ENCODE measurements at places on chromosomes 11 and 22.
A peak's percentile ranks its signal among the peaks of the same experiment; 100 is the strongest.

DNA sequence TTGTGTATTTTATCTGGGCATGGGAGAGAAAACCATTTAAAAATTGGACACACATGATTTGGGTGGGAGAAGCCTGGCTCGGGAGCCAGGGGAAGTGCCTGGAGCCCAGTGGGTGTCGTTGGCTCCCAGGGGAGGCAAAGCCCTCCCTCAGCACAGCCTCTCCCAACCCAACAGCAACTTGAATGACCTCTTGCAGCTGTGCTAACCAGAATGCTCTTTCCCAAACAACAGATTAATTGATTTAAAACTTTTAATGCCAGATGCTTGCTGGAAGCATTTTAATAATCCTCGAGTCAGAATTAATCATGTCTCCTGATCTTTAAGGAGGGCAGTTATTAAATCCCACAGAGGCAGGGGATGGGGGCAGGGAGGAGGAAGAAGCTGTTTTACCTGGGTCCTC, 401.6 kb downstream of the BUD13 start:
- no peak for DNase-seq

GRCh38 chr11:45473341-45473895, 187.3 kb upstream of the SYT13 start:
- no peak for DNase-seq

GRCh38 chr11:104275992-104276391, 112.0 kb upstream of the PDGFD start:
- DNase-seq, result no peak

DNA sequence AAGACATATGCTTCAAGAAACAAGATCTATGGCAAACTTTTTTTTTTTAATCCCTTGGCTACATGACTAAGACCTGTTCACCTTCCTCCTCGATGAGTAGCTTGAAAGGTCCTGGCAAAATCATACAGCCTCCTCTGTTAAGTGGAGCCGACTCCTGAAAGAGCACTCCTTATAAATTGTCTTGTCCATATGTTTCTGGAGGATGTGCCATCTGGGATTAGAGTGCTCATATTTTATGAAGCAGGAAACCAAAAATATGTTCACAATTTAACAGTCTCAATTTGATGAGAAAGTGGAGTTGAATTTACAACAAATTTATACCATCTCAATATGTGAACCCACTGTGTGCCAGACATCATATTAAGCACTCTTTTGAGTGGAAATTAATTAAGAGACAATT, 912.1 kb upstream of the FAT3 start:
- no peak for DNase-seq

DNA sequence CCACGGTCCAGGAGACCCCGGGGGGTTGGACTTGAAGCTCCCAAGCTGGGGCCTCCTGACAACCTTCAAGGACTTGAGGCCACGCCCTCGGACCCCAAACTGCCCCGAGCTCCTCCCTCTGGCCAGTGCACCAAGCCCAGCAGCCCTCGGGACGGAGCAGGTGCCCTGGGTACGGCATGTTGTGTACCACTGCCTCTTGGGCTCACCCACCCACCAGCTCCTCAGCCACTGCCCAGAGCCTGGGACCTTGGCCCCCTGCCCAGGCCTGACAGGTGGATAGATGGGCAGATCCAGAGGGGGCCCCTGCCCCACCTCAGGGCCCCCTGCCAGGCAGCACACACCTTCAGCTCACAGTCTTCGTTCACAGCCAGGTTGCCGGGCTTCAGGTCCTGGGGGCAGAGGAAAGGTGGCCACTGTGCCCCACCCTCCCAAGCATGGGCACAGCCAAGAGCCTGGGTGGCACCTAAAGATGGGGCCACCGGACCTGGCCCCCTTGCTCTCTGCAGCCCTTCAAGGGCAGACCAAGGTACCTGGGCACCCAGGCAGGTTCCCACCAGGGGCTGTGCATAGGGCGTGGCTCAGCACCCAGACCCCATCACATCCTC, 5.1 kb downstream of the MAPK12 start:
- no peak for DNase-seq

GRCh38 chr11:17810746-17811145, 76.2 kb downstream of the KCNC1 start:
- no peak for DNase-seq

DNA sequence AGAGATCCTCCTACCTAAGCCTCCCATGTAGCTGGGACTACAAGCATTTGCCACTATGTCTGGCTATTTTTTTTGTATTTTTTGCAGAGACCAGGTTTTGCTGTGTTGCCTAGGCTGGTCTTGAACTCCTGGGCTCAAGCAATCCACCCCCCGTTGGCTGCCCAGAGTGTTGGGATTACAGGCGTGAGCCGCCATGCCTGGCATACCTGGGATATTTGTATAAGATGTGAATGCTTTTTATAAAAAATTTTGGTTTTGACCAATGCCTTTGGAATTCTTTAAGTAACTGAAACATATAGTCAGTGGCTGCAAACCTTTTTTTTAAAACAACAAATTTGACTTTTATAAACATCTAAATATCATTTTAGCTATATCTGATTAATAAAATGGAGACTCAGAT, 42.4 kb downstream of the ADAMTS8 start:
- DNase-seq, result no peak

DNA sequence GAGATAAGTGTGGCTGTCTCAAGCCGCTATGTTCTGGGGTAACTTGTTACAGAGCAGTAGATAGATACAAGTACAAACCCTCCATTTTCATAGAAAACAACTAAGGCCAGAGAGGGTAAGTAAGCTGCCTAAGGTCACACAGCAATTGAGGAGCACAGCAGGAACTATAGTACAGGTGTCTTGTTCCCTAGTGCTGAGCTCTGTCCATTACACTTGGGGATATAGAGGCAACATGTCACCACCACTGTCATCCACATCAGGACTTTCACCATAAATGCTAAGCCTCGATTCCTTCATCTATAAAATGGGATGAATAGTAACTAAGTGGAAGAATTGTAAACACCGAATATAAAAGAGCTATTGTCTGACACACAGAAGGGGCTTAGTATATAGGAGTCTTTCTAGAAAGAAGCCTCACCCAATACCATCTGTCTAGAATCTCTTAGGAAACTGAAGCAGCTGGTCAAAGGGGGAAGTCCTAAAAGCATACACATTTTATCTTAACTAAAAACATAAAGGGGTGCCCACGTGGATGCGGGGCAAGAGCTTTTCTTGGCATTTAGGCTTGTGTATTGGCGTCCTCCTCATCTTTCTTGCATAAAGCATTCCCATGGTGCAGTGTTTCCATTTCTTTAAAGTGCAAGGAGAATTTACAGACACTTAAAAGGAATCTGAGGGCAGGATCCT, 93.8 kb upstream of the ALX4 start:
- DNase-seq, result no peak

DNA sequence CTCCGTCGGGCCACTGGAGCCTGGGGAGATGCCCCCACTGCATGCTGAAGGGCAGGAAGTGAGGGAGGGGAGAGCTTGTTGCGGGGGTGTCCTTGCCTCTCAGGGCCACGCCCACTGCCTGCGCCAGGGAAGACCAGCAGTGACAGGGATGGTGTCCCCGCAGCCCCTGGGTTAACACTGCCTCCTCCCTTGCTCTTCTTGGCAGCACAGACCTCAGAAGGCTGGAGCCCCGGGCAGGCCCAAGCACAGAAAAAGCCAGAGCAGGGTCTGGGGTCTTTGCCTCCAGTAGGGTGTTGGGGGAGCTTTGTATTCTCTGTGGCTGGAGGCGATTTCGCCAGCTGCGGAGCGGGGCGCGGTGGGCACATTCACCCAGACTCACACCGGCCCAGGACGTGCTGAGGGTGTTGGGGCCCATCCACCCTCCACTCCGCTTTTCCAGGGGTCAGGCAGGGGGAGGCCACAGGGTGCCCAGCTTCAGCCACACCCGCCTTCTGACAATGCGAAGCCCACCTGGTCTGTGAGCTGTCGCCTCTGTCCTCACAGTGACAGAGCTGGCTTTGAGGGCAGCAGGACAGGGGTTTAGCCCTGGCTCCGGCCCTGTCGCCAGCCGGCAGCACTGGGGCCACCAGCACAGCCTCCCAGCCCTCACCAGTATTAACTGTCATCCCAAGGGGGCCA, 83.7 kb downstream of the CDKN1C start:
- DNase-seq, result peak; percentile 25

DNA sequence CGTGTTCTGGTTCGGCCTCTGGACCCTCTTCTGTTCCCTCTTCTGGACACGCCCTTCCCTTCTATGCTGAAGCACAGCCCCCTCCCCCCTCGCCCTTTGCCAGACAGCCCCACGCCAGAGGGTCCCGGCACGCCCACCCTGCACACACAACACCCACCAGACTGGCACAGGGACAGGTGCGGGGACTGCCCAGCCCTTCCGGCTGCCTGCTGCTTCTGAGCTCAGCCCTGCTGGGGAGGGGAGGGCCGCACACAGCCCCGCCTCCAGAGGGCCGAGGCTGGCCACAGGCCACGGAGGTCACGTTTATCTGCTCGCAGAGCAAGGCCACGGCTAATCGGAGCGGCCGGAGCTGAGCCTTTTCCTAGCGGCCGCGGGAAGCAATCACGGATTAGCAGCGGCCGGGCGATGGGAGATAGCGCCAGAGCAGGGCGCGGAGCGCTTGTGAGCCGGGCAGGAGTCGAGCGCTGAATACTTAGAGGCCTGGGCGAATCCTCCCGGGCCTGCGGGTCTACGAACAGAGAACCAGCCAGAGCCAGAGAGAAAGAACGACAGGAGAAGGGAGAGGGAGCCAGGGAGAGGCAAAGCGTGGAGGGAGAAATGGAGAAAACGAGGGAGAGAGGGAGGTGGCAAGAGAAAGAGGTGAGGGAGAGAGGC, 21.5 kb downstream of the OTUB1 start:
- peak; percentile 92 for DNase-seq

DNA sequence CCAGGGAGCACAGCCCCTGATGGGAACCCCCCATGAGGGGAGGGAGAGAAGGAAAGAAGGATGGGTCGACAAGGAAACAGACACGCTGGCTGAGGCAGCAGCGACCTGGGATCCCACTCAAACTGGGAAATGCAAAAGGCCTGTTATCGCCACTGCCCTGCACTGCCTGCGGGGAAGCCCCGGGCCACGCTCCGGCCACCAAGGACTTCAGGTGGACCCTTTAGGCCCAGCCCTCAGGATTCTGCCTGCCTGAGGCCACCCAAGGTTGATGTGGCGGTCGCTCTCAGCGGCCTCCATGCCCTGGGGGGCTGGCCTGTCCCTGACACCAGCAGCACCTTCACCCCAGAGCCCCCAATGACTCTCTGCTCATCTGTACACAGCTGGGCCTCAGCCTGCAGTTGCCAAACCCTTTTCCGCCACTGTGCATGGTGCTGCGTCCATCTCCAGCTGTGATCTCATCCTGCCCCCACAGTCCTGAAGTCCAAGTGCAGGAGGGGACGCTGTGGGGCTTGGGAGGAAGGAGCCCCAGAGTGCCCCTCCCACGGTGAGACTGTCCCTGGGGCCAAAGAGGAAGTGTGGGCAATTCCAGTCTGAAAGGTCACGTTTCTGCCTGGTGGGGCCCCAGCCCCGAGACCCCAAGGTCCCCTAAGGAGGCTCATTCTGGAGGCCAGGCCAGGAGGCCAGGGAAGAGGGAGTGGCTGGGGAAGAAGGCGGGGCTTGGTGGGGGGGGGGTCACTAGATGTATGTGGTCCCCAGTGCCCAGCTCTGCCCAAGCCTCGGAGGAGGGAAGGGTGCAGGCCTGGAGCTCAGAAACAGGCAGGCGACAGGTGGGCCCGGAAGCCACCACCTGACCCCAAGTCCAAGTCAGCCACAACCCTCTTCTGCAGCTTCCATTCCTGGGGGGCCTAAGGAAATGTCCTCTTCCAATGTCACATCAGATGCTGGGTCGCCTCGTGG, 31.6 kb downstream of the OSBPL5 start:
- peak; percentile 53 for DNase-seq

GRCh38 chr11:115933564-115933963, 429.3 kb upstream of the CADM1 start:
- DNase-seq, result no peak

DNA sequence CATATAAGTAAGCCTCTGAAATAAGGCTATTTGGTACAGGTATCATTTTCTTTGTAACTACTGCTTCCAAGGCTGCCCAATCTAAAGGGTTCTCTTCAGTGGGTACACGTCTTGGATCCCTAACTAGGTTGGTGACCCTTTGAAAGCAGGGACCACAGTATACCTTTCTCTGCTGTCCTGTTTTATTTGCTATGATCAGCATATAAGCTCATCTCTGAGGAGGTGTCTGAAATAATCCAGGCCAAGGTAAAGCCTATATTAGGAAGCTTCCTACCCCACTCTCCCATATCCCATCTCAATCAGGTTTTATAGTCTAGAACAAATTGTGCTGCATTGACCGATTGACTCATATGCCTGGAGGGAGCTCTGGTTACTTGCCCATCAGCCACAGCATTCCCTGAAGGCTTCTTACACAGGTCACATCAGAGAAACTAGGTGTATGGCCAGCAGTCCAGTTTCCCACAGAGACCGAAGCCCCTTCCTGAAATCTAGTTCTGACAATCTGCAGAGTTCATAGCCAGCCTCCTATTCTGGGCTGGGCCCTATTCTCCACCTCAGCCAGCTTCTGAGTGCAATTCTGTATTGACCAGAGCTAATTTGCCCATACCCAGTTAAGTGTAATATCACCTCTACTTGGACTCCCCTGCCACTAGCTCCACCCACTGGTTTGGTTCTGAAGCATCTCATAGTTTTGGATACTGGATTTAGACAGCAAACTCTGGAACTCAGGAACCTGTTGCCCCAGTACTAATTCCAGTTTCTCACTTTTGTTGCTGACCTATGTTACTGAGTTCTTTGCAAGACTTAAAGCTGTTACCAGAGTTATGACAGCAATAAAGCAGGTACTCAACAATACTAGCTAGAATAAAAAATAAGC, 62.1 kb upstream of the ARHGAP20 start:
- DNase-seq, result no peak

GRCh38 chr22:29528144-29528543, 25.4 kb downstream of the THOC5 start:
- DNase-seq, result no peak

DNA sequence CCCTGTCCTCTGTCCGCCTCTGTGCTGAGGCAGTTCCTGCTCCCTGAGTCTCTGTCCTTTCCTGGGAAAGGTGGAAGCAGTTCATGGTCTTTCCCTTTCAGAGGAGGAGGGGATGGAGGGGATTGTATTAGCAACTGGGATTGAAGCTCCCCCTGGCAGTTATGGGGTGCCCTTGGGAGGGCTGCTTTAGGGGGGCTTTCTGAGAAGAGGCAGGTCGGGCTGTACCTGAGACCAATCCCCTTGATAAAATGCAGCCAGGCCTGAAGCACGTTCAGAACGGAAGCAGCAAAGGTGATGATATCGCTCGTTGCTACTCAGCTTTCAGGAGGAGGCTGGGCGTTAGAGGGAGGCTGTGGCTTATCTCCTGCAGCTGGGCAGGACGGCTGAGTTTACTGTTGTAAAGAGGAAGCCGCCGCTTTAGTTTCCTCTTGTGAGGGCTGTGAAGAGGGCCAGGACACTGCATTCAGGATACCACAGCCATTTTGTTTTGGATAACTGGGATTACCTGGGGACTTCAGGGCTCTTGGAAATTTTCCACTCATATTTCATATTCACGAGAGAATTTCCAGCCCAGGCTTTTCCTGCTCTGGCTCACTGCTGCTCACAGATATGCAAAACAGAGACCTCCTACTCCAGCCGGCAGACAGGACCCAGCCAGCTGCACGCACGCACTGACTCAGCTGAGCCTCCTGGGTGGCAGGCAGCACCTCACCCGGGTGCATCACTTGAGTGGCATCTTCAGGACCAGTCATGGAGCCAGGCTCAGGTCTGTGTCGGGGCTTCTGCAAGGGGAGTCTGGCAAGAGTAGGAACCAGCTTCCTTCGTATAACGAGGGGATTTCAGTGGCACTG, 798 bp downstream of the AMPD3 start:
- DNase-seq, result peak; percentile 65

GRCh38 chr22:37314315-37315074, 32.2 kb downstream of the CYTH4 start:
- DNase-seq, result no peak

- no peak for DNase-seq
Observed at GRCh38 chr11:72454791-72455190, 20.5 kb upstream of the CLPB start.

- no peak for DNase-seq
Observed at GRCh38 chr11:103680826-103681225, 355.6 kb upstream of the DDI1 start.
